Activated CD4-positive, alpha-beta T cell treated with anti-CD3 and anti-CD28 coated beads for 1 hour (primary cell): ENCODE measurements at places on chromosomes 7 and 10.

DNA sequence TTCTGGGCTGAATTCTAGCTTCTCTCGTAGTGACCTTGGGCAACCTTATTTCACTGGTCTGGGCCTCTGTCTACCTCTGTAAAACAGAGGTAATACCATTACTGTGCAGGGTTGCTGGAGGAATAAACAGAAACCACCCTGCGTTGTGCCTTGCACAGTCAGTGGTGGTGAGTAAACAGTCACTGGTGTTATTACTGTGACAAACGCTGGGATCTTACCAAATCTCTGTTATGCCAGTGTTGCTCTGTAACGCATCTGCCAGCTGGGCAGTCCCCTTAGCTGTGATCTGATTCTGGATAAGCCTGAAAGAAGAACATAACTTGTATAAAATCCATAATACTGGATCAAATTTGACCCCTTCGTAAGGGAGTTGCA, 49.4 kb downstream of the NOD1 start:
- no peak for DNase-seq

GRCh38 chr7:115037128-115037802, 115.4 kb downstream of the MDFIC start:
- DNase-seq, result no peak

DNA sequence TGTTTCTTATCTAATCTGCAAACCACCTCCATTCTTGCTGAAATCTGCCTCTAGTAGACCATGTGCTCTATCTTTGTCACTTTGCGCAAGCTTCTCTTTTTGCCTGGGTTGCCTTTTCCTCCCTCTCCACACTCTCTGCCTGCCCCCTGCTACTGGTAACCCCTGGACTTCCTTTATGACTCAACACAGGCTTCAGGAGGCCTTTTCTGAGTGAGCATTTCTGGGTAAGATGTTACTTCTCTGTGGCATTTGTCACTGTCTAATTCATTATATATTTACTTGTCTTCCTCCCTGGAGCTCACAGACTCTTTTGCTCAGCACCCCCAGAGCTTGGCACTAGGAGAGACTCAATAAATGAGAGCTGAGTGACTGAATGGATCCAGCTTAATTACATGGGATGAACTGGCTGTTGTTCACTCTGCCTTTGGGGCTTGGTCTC, 8.4 kb downstream of the GOLGA7B start:
- DNase-seq, result no peak

- no peak for DNase-seq
Observed at GRCh38 chr10:74151879-74152722, 1.1 kb downstream of the ADK start.

GRCh38 chr10:93198401-93199131, 124.9 kb downstream of the CYP26A1 start:
- no peak for DNase-seq

DNA sequence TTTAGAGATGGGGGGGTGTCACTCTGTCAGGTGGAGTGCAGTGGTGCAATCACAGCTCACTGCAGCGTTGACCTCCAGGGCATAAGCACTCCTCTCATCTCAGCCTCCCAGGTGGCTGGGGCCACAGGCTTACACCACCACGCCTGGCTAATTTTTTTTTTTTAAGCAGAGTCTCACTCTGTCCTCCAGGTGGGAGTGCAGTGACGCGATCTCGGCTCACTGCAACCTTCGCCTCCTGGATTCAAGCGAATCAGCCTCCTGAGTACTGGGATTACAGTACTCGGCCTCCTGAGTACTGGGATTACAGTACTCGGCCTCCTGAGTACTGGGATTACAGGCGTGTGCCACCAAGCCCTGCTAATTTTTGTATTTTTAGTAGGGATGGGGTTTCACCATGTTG, 23.6 kb upstream of the PPIA start:
- DNase-seq, result no peak

DNA sequence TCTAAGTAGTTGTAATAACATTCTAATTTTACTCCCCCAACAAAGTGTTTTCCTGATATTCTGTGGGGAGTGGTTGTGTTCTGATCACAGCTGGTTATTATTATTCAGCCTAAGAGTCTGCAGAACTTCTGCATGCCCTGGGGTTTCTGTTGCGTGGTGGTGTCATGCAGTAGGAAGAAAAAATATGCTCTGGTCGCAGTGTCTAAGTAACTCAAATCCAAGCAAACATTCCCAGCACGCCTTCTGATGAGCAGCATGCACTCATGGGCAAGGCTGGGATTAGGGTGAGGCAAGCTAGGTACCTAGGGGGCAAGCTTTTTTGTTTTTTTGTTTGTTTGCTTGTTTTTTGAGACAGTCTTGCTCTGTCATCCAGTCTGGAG, 112.8 kb upstream of the KMT2E start:
- no peak for DNase-seq

DNA sequence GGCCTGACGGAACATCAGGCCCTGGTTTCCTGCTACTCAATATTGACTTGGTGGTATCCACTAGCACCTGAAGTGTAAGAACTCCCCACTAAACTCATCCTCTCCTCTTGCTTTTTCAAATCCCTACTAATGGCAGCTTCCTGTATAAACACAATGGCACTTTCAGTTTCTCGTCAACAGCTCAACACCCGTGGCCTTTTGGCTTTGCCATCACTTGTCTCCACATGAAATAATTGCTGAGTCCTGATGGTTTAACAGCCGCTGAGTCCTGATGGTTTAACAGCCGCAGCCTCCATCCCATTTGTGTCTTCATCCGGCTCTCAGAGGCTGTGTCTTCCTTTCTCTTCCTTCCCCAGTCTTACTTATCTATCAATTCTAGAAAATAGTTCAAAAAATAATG, 261.4 kb upstream of the PITRM1 start:
- DNase-seq, result no peak
